Melanocyte of skin (primary cell): ENCODE measurements at places on chromosomes 12 and 14. TPM values are rescaled to one million over a fixed set of nuclear protein-coding genes. Genes with fewer than 3 reads are reported as not detected.

The ATL1 gene
- 16.9 and 18.2 TPM in 2 replicates for total RNA-seq

The ANKRD33 gene
- not detected in 2 replicates for total RNA-seq

The CLEC14A gene
- total RNA-seq: 0.36 TPM in 1 of 2 replicates, not detected in the other

The CD163 gene
- total RNA-seq: not detected in 2 replicates

The CLEC2B gene
- total RNA-seq: 8.4 and 11.4 TPM in 2 replicates

The ATF7IP gene
- 34.0 and 46.1 TPM in 2 replicates for total RNA-seq

The ALKBH2 gene
- 16.2 and 18.9 TPM in 2 replicates for total RNA-seq

The EPYC gene
- not detected in 2 replicates for total RNA-seq

The LPAR5 gene
- total RNA-seq: under 0.01 TPM in 1 of 2 replicates, not detected in the other

The EML5 gene
- total RNA-seq: 0.36 and 0.69 TPM in 2 replicates

The SMCO2 gene
- not detected in 2 replicates for total RNA-seq

The OTOGL gene
- total RNA-seq: under 0.01 and 0.15 TPM in 2 replicates

The MYH7 gene
- not detected in 2 replicates for total RNA-seq

The PPP4R4 gene
- 0.34 TPM in 1 of 2 replicates, not detected in the other for total RNA-seq

The SLC38A4 gene
- not detected in 2 replicates for total RNA-seq

The RHEBL1 gene
- 2.5 and 6.3 TPM in 2 replicates for total RNA-seq

The KCNA5 gene
- not detected in 2 replicates for total RNA-seq

The TC2N gene
- total RNA-seq: 0.36 TPM in 1 of 2 replicates, not detected in the other

The C1QL4 gene
- total RNA-seq: under 0.01 and 0.15 TPM in 2 replicates

The TRAF3 gene
- total RNA-seq: 32.3 and 34.9 TPM in 2 replicates

The JPH4 gene
- total RNA-seq: 0.36 TPM in 1 of 2 replicates, not detected in the other

The ZNF664 gene
- total RNA-seq: 36.6 and 52.3 TPM in 2 replicates

The TSPAN19 gene
- total RNA-seq: 0.34 and 0.73 TPM in 2 replicates

The GALNT9 gene
- total RNA-seq: not detected in 2 replicates

The ARHGEF40 gene
- 209 and 294 TPM in 2 replicates for total RNA-seq

The ACRBP gene
- 0.73 TPM in 1 of 2 replicates, not detected in the other for total RNA-seq

The FOXN4 gene
- not detected in 2 replicates for total RNA-seq

The KRT6C gene
- total RNA-seq: not detected in 2 replicates

The SLC17A8 gene
- total RNA-seq: not detected in 2 replicates

The OR6C2 gene
- not detected in 2 replicates for total RNA-seq

The OVCH1 gene
- under 0.01 TPM in 2 replicates for total RNA-seq

The NABP2 gene
- 52.9 and 53.2 TPM in 2 replicates for total RNA-seq
